GM12891 (cell line): ENCODE measurements at places on chromosomes 6 and 20.
A peak's percentile ranks its signal among the peaks of the same experiment; 100 is the strongest.

- DNase-seq: no peak
Measured at GRCh38 chr6:118993358-118993757, 58.4 kb upstream of the MCM9 start.

GRCh38 chr6:46014511-46015118 is 1.0 kb downstream of the CLIC5 start:
- DNase-seq: no peak

DNA sequence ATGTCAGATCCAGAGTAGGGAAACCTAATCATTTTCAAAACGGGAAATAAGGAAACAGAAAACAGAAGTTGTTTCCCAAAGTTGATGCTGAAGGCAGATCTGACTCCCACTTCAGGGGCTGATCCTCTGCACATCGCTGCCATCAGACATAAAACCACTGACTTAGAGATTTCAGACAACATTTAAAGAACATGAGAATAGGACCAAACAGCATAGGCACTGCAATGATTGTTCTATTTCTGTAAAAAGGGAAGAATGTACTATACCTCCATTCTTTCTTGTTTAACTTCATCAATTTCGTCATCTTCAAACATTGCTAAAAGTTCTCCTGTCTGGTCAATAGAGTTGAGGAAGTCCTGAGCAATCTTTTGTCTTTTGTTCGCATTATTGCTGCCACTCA is 324.7 kb upstream of the RUNX2 start:
- no peak for DNase-seq

- no peak for DNase-seq
Measured at GRCh38 chr6:54898767-54899166, 52.2 kb downstream of the FAM83B start.

GRCh38 chr6:149716181-149716963 is 1.5 kb downstream of the LATS1 start:
- no peak for DNase-seq

- no peak for DNase-seq
Measured at GRCh38 chr6:11894212-11894611, 115.6 kb upstream of the ADTRP start.

- no peak for DNase-seq
Measured at GRCh38 chr6:3522561-3523260, 65.9 kb upstream of the SLC22A23 start.

DNA sequence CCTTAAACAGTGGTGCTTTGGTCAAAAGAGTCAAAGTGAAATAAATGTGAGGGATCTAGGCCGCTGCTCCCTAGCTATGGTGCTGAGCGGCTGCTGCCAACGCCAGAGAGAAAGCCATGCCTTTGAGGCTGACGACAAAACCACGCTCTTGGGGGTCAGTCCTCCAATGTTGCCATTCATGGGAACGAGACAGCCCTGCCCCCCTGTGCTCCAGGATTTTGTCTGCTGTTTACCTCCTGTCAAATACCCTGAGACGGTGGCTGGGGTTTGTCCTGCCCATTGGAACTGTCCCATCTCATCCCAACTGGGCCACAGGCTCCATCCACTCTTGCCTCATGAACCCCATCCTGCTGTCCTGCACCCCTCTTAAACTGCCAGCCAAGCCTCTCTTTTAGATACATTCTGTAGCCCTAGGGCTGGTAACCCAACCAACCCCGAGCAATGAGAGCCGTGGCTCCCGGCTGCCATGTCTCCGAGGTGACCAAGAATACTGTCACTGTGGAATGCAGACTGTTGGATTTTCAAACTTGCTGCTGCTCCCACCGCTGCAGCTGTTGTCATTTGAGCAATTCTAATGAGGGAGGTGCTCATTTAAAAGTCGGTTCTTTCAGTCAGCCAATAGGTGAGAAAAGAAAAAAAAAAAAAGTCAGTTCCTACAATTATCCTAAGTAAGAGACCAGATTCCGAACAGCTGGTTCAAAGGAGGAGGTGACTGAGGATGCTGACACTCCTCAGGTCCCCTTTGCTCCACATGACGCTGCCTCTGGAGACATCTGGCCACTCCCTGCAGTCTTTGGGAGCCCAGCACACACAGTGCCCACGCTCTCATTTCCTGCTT is 73.1 kb upstream of the QKI start:
- no peak for DNase-seq

- DNase-seq: no peak
Measured at GRCh38 chr6:169958510-169958909, 207.1 kb downstream of the ERMARD start.

- peak; percentile 14 for DNase-seq
Measured at GRCh38 chr6:56851541-56852259, 103.2 kb upstream of the BEND6 start.

- DNase-seq: no peak
Measured at GRCh38 chr6:39357998-39358686, 35.6 kb upstream of the KCNK16 start.

DNA sequence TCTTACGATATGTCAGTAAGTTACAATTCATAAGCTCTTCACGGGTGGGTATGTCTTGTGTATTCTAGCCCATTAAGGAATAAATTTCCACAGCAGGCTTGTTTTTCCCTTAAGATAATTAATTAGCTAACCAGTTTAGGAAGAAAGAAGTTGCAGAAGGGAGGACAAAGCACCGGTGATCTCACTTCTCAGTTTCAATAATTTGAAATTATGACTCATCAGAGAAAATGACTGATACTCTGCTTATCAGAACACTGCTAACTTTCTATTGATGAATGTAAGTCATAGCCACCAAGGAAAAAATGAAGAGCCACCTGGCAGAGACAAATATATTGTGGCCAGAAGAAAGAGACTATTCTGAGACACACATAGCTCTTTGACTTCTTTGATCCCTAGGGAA is 35.0 kb upstream of the ENTPD6 start:
- DNase-seq: no peak

GRCh38 chr6:109322825-109323224 is 59.4 kb downstream of the CD164 start:
- no peak for DNase-seq

DNA sequence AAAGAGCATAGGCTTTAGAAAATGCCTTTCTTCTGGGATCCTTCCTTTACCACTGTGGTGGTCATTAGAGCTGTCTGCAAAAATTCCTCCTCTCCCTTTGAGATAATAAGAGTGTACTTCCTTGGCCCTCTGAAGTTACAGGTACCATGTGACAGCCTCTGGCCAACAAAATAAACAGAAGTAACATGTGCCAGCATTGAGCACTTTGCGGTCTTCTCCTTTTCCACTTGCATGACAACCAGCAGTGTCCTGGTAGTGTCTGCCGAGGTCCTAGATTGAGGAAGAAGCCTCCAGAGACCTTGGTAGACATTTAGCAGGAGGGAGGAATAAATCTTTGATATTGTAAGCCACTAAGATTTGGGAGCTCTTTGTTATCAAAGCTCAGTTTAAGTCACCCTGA is 87.5 kb upstream of the ARID1B start:
- DNase-seq: no peak

DNA sequence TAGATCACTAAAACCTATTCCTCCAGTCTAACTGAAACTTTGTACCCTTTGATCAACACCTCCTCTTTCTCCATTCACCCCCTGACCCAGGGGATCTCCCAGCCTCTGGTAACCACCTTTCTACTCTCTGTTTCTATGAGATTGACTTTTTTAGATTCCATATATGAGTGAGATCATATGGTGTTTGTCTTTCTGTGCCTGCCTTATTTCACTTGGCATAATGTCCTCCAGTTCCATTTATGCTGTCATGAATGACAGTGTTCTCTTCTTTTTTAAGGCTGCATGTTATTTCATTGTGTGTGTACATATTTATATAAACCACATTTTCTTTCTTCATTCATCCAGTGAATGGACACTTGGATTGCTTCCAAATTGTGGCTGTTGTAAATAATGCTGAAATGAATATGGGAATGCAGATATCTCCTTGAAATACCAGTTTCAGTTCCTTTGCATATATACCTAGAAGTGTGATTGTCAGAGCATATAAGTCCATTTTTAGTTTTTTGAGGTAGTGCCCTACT is 57.7 kb downstream of the DHX35 start:
- no peak for DNase-seq

- DNase-seq: no peak
Measured at GRCh38 chr6:170139531-170139930, 151.3 kb downstream of the DLL1 start.

GRCh38 chr6:27514906-27515495 is 42.1 kb upstream of the ZNF184 start:
- DNase-seq: no peak

- DNase-seq: no peak
Measured at GRCh38 chr6:53937461-53937860, 142.7 kb downstream of the LRRC1 start.

- no peak for DNase-seq
Measured at GRCh38 chr20:58705208-58705926, 12.8 kb downstream of the NPEPL1 start.

GRCh38 chr6:41037107-41037900 is 1.7 kb downstream of the UNC5CL start:
- DNase-seq: no peak

GRCh38 chr6:75266716-75267291 is 17.8 kb downstream of the TMEM30A start:
- DNase-seq: no peak
